ENCODE measurements at places on chromosomes 1 and 21.

DNA sequence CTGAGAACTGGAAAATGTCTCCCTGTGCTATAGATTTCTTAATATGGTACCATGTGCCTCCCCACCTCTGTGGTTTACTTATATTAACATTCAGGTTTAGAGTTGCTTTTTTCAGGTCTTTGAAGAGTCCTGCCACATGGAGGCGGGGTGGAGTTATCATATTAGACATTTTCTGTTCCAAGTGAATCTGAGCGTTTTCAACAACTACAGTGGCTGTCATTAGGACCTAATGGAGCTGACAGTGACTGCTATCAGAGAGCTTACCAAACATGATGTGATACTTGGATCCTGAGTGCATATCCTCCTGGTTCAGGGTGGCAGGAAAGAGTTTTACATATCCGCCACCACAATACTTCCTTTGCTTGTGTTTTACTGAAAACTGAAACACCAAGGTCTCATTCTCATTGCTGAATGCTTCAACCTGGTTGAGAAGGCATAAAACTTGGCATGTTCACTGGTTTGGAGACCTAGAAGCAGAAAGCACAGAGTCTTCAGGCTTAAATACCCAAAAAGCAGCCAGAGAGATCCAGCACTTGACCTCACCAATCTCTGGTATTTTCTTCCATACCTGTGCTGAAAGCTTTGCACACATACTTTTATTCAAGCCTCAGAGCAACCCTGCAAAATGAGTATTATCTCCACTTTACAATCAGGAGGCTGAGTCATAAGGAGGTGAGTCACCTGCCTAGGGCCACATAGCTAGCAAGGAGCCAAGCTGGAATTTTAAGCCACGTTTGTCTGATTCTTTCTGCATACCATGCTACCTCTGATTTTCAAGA lies 47.4 kb upstream of the OSBPL9 start:
- DNase-seq, result no peak

DNA sequence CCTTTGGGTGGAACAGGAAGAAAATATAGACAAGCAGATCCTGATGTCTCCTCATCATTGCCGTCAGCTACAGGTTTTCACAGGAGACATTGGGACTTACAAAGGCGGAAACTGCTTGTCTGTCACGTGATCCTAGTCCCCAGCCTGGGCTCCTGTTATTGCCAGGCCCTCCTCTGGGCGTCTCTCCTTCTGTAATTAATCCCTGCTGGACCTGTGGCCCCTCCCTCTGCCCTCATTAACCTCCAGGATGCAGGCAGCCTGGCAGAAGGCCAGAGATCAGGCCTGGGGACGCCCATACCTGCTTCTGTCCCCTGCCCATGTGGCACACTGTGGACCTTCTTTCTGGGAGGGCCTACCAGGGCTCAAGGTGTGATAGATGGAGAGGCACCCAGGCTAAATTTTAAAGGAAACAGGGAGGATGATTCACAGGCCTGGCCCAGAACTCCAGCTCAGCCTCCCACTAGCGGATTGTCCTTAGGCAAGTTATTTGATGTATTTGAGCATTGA lies 2.4 kb downstream of the S100A5 start:
- peak; percentile 65 for DNase-seq

- DNase-seq, result no peak
Observed at GRCh38 chr1:206982216-206982615, 12.0 kb upstream of the FCAMR start.

- no peak for DNase-seq
Observed at GRCh38 chr1:17953921-17954320, 153.7 kb upstream of the IGSF21 start.

DNA sequence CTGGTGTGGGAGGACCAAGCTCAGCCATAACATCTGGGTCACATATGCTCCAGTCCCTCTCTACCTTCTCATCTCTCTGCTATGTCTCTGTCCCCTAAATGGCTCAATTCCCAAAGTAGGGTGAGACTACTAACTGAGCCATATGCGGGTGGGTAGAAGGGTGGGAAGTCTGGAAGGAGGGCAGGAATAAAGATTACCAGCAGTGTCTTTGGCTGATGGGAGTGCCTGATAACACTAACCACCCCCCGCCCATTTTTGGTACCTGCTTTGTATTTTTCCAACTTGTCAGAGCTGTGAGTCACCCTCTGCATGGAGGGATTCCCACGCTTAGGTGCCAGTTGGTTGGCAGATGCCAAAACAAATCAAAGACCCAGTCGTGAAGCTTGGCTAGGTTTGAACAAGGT lies 14.9 kb upstream of the SSBP3 start:
- DNase-seq, result no peak

- DNase-seq, result no peak
Observed at GRCh38 chr1:221772117-221772516, 30.2 kb upstream of the DUSP10 start.

DNA sequence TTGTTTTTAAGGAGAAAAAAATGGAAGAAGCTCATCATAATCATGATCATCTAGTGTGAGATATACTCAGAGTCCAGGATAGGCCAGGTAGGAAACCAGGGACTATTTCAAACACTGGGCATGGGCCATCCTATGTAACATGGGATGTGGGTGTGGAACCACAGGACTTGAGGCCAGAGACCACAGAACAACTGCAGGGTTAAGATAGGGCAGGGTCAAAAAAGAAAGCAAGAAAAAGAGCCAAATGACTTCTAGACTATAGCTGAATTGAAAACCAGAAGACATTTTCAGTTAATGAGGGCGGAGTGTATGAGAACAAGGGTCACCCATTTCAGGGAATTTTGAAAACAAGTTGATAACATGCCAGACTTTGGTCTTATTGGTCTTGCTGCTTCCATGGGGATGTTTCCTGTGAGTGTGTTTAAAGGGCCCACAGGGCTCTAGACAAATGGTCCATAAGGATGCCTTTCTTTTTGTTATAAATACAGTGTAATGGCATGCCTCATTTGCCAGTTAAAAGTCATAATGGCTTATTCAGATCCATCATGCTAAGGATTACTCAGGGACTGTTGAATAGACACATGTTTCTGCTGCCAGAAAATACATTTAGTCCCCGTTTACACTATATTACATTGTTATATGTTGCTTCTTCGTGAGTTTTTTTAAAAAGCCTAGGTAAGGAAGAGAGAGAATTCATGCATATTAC lies 182.0 kb upstream of the C21orf91 start:
- no peak for DNase-seq

DNA sequence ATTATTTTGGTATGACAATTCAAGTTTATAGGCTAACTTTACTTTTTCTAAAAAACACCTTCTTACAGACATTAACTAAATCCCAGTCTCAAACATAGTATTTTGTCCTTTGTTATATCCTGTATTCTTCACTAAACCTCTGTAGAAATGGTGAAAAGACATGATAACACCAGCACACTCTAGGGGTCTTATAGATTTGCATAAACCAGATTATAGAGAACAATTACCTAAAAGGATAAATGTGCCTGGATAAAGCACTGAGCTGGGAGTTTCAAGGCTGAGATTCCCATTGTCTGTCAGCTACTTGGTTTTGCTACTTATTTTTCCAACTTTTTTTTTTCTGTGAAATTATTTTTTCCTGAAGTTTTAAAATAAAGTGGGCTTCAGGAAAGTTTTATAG lies 1288.6 kb upstream of the TMPRSS15 start:
- DNase-seq, result no peak

- peak; percentile 54 for DNase-seq
Observed at GRCh38 chr1:160951443-160952128, 3.0 kb downstream of the ITLN2 start.

DNA sequence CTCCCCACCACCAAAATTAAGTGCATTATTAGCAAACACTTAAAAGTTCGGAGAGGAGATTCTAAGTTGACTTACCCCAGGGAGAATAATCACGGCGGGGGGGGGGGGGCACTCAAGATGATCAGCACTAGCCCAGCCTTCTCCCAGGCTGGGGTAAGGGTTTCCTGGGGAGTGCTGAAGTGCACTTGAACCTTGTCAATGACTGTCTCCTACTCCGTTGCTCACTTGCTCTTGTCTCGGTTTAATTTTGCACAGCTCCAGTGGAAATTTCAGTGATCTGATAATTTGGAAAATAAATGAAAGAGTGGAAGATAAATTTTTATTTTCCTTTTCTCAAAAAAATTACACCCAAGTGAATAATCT lies 59.2 kb downstream of the PBX1 start:
- no peak for DNase-seq

GRCh38 chr1:54199151-54199764 lies 572 bp downstream of the CYB5RL start:
- peak; percentile 86 for DNase-seq

DNA sequence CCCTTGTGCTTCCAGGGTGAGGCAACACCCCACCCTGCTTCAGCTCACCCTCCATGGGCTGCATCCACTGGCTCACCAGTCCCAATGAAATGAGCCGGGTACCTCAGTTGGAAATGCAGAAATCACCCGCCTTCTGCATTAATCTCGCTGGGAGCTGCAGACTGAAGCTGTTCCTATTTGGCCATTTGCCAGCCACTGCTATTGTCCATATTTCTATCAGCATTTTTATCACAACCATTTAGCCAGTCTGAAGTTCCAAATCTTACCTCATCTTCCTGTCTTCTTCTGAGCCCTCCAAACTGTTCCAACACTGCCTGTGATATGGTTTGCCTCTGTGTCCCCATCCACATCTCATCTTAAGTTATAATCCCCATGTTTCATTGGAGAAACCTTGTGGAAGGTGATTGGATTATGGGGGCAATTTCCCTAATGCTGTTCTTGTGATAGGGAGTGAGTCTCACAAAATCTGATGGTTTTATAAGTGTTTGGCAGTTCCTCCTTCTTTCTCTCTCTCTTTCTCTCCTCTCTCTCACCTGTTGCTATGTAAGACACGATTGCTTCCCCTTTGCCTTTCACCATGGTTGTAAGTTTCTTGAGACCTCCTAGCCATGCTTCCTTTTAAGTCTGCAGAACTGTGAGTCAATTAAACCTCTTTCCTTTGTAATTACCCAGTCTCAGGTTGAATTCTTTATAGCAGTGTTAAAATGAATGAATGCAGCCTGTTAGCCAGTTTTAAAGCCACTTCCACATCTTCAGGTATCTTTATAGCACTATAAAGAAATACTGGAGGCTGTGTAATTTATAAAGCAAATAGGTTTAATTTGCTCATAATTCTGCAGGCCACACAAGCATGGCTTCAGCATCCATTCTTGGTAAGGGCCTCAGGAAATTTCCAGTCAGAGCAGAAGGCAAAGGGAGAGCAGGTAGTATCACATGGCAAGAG lies 203.5 kb downstream of the FCRL5 start:
- DNase-seq, result no peak

GRCh38 chr1:7616953-7617352 lies 154.1 kb upstream of the VAMP3 start:
- no peak for DNase-seq

DNA sequence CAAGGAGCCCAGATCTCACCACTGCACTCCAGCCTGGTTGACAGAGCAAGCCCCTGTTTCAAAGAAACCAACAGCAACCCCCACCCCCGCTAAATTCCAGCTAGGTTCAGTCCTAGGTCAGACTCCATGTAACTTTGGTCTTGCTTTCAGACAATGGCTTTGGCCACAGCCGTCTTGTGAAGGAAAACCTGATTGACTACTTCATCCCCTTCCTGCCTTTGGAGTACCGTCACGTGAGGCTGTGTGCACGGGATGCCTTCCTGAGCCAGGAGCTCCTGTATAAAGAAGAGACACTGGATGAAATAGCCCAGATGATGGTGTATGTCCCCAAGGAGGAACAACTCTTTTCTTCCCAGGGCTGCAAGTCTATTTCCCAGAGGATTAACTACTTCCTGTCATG lies 12.9 kb downstream of the TOR3A start:
- DNase-seq, result no peak

GRCh38 chr1:24186993-24187790 lies at the start of gene IFNLR1:
Gene IFNLR1 (minus strand): TSS chr1:24187289. CDS start chr1:24187248, 41 bp downstream.
- no peak for DNase-seq

DNA sequence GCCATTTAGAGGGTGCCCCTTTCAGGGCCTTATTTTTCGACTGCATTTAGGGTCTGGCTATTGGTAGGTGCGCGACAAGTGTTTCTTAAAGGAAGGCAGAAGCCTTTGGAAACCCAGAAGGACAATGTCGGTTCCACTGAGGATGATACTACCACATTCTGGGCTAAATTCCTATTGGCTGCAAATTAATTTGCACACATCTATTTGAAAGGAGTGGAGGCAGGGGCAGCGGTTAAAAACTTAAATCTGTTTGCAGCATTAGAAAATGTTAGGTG lies 1.1 kb downstream of the PATJ start:
- no peak for DNase-seq

- no peak for DNase-seq
Observed at GRCh38 chr1:234096161-234096770, 191.8 kb downstream of the SLC35F3 start.

- DNase-seq, result peak; percentile 94
Observed at GRCh38 chr1:110495926-110496600, 22.9 kb downstream of the KCNA10 start.

DNA sequence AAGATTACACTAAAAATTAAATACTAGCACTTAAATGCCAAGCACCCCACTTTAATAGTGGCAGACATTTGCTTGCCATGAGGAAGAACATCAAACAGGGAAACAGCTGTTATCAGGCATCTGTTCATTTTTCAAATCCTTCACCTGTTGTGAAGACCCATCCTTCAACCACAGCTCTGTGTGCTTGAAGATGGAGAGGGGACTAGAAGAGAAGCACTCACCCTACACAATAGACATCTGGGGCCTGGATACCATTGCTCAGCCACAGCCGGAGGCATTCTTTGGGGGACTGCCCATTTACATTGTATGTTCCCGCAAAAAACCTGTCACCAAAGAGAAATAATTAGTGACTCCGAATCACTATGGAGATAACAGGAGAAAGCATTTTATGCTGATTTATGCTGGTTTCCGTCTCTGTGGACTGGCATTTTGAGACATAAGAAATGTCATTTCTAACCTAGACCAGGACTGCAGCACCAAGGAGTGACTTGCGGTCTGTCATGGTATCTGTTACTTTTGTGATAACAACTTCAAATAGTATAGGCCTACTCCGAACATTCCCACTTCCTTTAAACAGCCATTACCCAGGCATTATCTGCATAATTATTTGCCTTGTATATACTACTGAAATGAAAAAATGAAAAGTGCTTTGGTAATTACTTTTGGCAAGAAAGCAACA lies 28.8 kb upstream of the MTF1 start:
- DNase-seq, result no peak

GRCh38 chr21:46437511-46437910 lies 21.2 kb upstream of the DIP2A start:
- no peak for DNase-seq

DNA sequence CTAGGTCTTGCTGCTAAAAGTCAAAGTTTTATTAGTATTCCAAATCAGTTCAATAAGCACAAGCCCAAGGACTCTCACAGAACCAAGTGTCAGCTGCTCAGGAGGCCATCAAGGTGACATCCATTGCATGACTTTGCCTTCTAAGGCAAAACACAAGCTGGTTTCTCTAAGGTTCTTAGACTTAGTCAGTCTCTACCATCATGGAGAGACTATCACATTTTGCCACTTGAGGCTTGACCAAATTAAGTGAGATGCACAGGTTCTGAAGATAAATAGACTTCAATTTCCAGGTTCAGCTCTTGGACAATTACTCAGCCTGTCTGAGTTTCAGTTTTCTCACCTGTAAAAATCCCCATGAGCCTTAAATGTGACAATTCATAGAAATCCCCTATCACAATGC lies 29.0 kb downstream of the TRIT1 start:
- DNase-seq, result no peak

- DNase-seq, result no peak
Observed at GRCh38 chr1:54493608-54494007, 54.4 kb upstream of the ACOT11 start.
